ENCODE measurements at places on chromosomes 2 and 18.

GRCh38 chr2:138637061-138637460, 135.5 kb downstream of the SPOPL start:
- DNase-seq: no peak

- no peak for DNase-seq
Observed at GRCh38 chr2:145748927-145749326, 1229.0 kb upstream of the ZEB2 start.

DNA sequence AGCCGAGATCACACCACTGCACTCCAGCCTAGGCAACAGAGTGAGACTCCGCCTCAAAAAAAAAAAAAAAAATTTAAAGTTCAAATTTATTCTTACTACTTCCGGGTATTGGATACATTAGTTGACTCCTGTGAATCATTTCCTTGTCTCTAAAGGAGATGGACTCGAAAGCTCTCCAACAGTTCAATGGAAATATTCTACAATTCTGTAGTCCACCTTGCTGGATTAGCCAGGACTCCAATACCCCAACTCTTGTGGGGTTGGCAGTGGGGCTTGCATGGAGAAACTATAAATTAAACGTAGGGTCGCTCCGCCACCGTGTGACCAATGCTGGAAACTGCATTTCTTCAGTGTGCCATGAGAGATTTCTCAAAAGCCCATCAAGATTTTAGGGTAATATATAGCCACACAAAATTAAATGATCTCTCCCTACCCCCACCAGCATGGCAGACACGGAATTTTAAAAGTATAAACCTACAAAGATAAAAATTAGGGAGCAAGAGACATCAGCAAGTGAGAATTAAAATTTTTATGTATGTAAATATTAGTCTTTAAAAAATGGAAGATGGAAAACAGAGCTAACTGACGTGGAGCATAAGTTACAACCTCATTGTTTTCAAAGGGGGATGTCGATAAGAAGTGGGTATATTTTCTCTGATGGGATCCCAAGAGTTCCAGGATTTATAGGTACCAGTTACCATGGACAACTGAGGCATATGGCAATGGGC, 27.8 kb upstream of the GAREM2 start:
- DNase-seq: peak; percentile 33

DNA sequence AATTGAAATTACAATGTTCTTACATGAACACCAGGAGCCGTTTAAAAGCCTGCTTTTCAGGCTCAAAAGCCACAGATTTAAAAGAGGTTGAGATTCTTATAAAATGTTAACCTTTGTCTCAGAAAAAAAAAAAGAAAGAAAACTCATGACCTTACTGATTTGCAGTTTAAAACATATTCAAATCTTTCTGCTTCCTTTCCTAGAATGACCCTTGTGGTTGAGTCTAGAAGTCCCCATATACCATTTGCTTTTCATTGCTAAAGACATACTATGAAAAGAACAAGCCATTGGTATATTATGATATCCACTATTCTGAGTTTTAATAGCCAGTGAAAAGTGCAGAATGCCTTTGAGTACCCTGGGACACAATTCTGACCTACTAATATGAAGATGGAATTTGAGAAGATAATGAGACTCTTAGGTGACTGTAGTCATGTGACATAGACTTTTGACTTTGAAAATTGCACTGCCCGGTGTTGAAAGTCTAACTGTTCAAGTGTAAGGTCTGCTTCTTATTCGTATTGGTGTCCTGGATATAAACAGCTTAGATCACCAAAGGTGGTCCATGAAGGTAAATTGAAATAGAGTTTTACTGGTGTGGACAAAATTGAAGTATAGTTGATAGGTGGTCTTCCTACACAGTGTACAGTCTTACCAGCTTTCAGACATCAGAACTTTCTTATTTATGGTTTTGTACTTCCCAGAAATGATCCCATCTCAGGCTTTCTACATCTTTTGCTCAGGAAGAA, 117.0 kb downstream of the DOCK10 start:
- no peak for DNase-seq

- no peak for DNase-seq
Observed at GRCh38 chr2:29139152-29139551, 23.9 kb downstream of the CLIP4 start.

- no peak for DNase-seq
Observed at GRCh38 chr2:173076581-173077345, 1.1 kb downstream of the MAP3K20 start.

DNA sequence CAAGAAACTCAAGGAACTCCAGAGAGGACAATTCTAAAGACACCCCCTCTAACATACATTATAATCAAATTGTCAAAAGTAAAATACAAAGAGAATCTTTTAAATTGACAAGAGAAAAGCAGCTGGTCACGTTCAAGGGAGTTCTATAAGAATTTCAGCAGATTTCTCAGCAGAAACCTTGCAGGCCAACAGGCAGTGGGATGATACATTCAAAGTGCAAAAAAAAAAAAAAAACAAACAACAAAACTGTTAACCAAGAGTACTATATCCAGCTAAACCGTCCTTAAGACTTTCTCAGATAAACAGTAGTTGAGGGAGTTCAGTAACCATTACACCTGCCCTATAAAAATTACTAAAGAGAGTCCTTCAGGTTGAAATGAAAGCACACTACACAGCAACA, 33.9 kb downstream of the CCDC138 start:
- no peak for DNase-seq

- DNase-seq: no peak
Observed at GRCh38 chr18:63311118-63312018, 8.2 kb downstream of the BCL2 start.

DNA sequence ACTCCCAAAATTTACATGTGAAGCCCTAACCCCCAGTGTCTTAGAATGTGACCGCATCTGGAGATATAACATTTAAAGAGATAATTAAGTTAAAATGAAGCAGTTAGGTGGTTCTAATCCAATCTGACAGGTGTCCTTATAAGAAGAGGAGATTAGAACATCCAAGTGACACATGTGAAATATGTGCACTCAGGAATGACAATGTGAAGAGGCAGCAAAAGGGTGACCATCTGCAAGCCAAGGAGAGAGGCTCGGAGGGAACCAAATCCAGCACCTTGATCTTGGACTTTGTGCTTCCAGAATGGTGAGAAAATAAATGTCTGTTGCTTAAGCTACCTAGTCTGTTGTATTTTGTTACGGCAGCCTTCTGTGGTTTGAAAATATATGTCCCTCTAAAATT, 165.4 kb downstream of the FIGN start:
- DNase-seq: no peak
